ENCODE measurements at places on chromosomes 3 and 15. TPM values are rescaled to one million over a fixed set of nuclear protein-coding genes. Genes with fewer than 3 reads are reported as not detected.

Gene GSK3B
- 55.2 TPM for total RNA-seq

GRCh38 chr3:171028779-171029232, 2.3 kb upstream of the SLC2A2 start:
- DNase-seq, result no peak

DNA sequence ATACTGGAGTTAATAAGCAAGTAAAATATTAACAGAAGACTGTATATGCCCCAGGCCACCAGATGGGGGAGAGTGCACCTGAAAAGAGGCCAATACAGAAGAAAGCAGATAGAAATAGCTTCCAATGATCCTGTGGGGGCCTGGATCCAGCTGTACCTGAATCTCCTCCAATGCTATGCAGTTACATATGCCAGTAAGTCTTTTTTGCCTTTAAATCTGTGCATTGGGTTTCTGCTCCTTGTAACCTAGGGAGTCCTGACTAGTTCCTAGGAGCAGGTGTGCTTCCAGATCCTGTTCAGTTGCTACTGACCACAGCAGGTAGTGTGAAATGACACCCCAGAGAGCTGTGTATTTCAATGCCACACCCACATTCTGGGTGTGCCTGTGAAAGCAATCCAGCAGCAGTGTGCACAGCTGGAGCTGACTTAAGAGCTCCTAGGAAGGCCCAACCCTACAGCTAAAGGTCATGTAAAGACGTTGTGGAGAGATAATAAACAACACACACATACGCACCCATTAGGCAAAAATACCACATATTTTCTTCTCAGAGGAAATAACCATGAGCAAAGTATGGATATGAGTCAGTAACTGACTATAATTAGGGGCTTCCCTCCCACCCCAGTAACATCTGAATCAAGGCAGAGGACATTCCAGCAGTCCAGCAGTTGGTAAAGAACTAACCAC, 62.2 kb upstream of the AKAP13 start:
- DNase-seq, result no peak

GRCh38 chr3:71695000-71695482, 30.2 kb downstream of the EIF4E3 start:
- DNase-seq, result no peak

DNA sequence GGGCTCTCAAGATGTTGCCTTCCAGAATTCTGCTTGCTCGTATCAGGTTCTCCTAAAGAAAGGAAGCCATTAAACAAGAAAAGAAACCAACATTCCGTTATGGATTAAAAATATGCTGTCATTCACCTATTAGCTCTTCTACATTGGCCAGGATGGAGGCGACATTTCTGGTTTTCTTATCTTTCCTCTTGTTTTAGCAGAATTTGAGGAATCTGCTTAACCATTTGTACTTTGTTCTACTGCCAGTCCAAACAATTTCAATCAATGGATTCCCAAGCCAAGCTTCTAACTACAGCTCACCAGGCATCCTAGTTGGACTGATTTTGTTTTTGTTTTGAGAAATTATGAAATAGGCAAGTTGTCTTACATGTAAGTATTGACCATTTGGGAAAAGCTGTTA, 164.6 kb upstream of the TSC22D2 start:
- DNase-seq, result no peak

GRCh38 chr3:195821403-195822130, 9.8 kb upstream of the MUC4 start:
- DNase-seq, result no peak

DNA sequence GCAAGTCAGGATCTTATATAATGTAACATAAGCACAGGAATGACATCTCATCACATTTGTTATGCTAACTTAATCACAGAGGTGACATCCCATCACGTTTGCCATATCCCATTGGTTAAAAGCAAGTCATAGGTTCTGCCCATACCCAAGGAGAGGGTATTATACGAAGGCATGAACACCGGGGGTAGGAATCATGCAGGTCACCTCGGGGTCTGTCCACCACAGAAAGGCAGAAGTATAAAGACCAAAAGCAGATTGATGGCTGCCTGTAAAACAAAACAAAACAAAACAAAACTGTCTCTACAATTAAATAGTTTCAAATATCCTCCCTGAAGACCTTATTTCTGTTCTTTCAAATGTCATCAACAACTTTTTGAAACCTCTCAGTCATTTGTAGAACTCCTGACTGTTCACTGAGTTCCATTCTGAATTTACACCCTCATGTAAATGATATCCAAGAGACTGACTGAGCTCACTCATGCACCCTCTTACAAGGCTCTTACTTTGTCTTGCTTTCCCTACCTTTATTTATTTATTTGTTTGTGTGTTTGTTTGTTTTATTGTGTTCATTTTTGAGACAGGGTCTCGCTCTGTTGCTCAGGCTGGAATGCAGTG, 22.7 kb upstream of the ZNF639 start:
- no peak for DNase-seq

- DNase-seq, result no peak
Measured at GRCh38 chr3:101351829-101352228, 31.5 kb upstream of the IMPG2 start.

GRCh38 chr15:40274350-40275274, 8.3 kb downstream of the ANKRD63 start:
- DNase-seq, result peak; percentile 90

GRCh38 chr3:175729466-175729865, 870.3 kb downstream of the NAALADL2 start:
- DNase-seq, result no peak

DNA sequence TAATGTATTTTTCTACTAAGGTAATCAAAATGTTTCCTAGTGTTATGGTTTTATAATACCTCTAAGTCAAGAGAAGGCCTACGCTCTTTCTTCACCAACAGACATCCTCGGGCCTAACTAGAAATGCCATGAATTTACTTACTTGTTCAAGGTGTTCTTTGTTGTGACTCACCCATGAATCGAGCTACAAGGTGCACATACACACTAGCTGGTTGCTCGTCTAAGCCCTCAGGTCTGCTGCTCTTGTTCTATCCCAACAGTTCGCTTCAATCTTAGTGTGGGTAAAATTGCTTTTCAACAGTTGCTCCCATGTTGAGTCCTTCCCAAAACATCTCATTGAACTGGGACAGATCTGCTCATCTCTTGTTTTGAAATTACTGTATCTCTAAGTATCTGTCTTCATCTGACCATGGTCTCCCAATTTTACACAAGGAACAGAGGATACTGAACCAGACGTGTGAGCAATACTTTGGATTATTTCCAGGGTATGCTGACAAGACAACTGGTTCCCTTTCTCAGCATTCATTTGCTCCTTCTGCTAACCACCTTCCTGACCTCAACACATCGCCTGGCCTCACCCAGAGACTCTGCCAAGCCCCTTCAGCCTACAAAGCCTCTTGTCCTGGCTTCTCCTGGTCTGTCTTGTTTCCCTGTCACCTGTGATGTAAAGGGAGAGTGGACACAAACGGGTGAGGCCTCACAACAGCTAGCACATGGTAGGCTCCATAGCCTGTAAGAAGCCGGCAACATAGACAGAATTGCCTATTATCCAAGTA, 84.2 kb downstream of the NEDD4 start:
- DNase-seq, result no peak

GRCh38 chr3:151750181-151750580, 16.5 kb downstream of the AADACL2 start:
- DNase-seq, result no peak

- DNase-seq, result no peak
Measured at GRCh38 chr3:165194511-165195240, 1.5 kb downstream of the SLITRK3 start.

GRCh38 chr3:71241981-71242560, 341.5 kb downstream of the FOXP1 start:
- no peak for DNase-seq

- DNase-seq, result no peak
Measured at GRCh38 chr3:9986230-9986725, 363 bp downstream of the EMC3 start.

DNA sequence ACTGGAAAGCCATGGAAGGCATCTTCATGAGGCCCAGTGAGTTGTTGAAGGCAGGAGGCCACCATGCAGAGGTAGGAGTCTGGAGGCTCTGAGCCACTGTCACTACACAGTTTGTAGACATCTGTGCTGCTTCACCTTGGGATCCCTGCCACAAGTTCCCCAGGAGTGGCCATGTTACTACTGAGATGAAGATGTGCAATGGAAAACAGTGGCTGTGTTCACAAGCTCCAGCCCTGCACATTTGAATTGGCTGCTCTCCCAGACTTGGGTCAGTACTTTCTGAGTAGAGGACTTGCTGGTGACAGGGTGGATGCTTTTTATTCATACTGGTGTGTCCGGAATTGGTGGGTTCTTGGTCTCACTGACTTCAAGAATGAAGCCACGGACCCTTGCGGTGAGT, 86.9 kb upstream of the C15orf39 start:
- DNase-seq, result no peak

GRCh38 chr3:47291158-47291753, 8.5 kb downstream of the KLHL18 start:
- no peak for DNase-seq

DNA sequence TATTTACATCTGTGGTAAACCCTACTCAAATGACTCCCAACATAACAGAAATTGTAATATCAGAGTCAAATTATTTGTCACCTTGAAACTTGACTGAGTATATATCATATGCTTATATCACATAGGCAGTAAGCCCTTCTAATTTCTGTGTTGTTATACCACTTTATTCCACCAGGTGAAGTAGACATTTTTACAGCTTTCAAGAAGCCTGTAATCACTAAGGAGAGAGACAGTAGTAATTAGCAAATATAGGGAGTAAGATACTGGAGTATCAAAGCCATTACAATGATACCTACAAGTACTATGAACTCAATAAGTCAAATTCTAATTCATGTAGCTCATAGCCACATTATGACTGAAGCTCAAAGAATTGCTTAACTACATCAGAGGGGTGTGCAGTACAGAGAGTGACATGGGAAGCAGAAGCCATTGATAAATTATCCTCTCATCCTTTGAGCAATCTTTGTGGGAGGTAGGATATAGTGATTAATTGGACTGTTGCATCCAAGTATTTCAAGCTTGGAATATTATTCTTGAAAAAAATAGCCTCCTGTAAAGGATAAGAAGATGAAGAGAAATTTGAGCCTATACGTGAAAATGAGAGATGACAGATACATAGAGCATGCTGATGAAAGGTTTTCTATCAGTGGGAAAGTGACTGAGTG, 1005.9 kb downstream of the ZPLD1 start:
- DNase-seq, result no peak

DNA sequence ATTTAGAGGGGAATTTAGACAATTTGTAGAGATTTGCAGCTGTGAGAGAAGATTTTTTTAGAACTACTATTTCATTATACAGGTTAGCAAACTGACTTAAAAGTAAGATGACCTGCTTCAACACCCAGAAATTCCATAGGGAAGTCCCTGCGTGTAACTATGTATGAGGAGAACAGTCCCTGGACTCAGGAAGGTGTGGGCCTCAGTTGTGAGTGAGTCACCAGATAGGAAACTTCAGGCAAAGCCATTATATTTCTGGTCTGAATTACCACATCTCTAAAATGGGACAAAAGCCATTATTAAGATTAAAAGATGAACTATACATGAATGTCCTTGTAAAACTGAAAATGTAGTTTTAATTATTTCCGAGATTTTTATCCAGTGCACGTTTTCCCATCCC, 488.3 kb upstream of the GOLIM4 start:
- no peak for DNase-seq

- DNase-seq, result no peak
Measured at GRCh38 chr3:72230774-72231379, 445.9 kb upstream of the PROK2 start.

GRCh38 chr15:67587754-67588153, 45.3 kb downstream of the MAP2K5 start:
- DNase-seq, result no peak

DNA sequence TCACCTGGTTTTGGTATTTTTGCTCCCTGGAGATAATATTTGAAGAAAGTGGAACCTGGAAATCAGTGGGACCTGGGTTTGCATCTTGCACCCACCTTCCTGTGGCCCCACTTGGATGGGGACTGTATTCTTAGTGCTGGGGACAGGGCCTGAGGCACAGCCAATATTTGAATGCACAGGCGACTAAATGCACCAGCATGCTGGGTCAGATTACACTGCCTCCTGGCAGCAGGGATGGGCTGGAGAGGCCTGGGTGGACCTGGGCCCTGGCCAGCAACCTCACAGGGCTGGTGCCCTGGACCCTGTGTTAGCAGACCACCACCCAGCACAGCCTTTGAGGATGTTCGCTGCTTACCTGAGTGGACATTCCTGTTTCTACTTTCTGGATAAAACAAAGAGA, 10.5 kb downstream of the ITIH4 start:
- no peak for DNase-seq

DNA sequence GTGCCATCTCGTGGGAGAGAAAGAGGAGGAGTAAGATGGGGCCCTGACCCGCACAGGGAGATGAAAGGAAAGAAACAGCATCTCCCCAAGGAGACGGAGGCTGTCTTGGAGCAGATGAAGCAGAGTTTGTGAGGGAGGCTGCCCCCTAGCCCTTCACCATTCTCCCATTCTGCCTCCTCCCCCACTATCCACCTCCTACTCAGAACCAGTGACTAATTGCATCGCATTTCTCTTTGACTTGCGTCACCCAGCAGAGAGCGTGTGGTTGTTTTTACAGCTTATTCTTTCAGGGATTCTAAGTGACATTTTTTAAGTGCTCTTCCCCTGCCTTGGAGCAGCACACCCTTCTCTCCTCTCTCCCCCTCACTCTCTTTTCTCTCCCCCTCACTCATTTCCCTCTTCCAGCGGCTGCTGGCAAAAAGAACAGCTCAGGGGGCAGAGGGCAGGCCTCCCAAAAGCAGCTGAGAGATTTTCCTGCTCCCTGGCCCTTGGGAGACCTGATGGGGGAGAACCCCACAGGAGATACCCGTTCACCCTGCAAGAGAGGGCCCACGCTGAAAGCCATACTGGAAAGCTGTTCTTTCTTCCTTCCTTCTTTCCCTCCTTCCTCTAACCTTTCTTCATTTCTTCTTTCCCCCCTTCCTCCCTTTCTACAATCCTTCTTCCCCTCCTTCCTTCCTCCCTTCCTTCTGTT, 91.8 kb downstream of the MRPL46 start:
- no peak for DNase-seq

DNA sequence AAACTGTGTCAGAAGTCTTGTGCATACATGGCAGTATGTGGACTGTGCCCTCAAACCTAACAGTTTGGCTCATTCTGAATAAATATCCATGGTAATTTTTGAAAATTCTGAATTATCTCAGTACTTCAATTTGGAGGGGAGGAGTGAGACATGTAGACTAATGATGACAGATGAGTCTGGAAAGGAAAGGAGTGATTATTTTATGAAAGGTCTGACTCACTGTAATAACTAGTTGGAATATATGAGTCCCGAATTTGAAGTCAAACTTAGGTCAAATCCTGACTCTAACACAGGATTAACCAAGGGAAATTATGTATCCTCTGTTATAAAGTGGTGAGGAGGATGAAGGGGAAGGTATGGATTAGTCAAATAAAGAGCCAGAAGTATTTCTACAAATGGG, 38.6 kb downstream of the SUCNR1 start:
- DNase-seq, result no peak

GRCh38 chr3:117756563-117756962, 1047.0 kb downstream of the TUSC7 start:
- DNase-seq, result no peak

GRCh38 chr3:58535531-58536500, 1.2 kb downstream of the ACOX2 start:
- no peak for DNase-seq

Gene XCR1
- 0.26 TPM for total RNA-seq

Gene ADAMTS9
- 30.1 TPM for total RNA-seq

- no peak for DNase-seq
Measured at GRCh38 chr15:71440489-71441110, 325.3 kb downstream of the THSD4 start.
